ENCODE measurements at places on chromosomes 11 and 22. TPM values are rescaled to one million over a fixed set of nuclear protein-coding genes. Genes with fewer than 3 reads are reported as not detected.
A peak's percentile ranks its signal among the peaks of the same experiment; 100 is the strongest.

Gene FDXACB1
- 2.0 TPM for total RNA-seq

Gene OR52E6
- not detected for total RNA-seq

Gene MYO7A
- total RNA-seq: 0.48 TPM

Gene VSIG2
- total RNA-seq: not detected

Gene CBX7
- total RNA-seq: 2.7 TPM

- DNase-seq: no peak
These were observed 631.5 kb downstream of the METTL15 start for GRCh38 chr11:28739489-28740280.

GRCh38 chr22:31287818-31288495 is 4.3 kb downstream of the PIK3IP1 start:
- no peak for DNase-seq

DNA sequence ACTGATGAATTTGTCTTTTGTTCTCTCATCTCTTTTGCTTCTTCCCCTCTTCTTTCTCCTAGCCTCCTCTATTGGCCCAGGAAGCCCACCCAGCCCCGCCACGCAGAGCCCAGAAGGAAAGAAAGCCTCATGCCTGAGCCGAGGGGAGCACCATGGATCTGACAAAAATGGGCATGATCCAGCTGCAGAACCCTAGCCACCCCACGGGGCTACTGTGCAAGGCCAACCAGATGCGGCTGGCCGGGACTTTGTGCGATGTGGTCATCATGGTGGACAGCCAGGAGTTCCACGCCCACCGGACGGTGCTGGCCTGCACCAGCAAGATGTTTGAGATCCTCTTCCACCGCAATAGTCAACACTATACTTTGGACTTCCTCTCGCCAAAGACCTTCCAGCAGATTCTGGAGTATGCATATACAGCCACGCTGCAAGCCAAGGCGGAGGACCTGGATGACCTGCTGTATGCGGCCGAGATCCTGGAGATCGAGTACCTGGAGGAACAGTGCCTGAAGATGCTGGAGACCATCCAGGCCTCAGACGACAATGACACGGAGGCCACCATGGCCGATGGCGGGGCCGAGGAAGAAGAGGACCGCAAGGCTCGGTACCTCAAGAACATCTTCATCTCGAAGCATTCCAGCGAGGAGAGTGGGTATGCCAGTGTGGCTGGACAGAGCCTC is 3.8 kb downstream of the ZBTB16 start:
- DNase-seq: no peak

DNA sequence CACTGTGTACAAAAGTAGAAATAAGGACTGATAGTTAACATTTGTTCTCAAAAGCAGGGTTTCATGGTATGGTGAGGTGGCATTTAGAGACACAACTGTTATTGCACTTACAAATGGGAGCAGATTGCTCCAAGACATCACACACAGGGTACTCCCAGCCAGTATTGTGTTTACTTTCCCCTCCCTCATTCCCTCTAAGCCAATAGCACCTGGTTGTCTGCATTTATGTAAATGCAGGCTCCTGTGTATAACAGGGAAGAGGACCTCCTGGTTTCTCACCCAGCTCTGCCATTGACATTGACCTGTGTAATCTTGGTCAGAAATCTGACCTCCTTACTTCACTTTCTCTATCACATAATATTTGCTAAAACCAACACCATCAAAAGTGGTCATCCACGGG is 154.4 kb downstream of the NAV2 start:
- no peak for DNase-seq

DNA sequence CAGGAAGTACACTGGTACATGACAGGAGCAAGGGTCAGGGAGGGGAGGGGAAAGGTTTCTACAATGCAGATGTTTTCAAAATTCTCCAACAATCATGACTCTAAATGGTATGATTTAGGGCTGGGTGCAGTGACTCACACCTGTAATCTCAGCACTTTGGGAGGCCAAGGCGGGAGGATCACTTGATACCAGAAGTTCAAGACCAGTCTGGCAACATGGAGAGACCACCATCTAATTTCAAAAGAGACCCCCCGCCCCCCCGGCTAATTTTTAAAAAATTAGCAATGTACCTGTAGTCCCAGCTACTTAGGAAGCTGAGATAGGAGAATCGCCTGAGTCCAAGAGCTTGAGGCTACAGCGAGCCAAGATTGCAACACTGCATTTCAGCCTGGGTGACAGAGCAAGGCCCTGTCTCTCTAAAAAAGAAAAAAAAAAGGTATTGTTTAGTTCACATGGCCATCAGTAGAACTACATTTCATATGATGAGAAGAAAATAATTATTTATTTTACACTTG is 15.9 kb upstream of the OLFML1 start:
- no peak for DNase-seq

GRCh38 chr11:67272327-67273259 is 6.3 kb downstream of the GRK2 start:
- no peak for DNase-seq

DNA sequence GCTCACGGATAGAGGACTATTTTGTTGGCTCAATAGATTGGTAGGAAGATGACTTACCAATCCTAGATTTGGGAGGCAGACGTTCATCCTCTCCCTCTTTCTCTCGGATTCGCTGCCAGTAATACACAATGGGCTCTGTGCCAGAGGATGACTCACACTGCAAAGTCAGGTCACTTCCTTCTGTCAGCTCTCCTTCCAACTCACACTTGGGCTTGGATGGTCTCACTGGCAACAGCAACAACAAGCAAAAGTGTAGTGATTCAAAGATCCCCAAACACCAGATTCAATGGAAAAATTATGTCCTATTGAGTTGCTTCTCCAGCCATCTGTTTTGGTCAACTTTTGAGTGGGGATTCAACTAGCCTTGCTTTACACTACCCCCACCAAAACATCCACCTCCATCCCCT is 21.7 kb upstream of the HSPA8 start:
- peak; percentile 53 for DNase-seq

GRCh38 chr11:64122411-64123410 is 43.2 kb downstream of the MACROD1 start:
- DNase-seq: no peak

DNA sequence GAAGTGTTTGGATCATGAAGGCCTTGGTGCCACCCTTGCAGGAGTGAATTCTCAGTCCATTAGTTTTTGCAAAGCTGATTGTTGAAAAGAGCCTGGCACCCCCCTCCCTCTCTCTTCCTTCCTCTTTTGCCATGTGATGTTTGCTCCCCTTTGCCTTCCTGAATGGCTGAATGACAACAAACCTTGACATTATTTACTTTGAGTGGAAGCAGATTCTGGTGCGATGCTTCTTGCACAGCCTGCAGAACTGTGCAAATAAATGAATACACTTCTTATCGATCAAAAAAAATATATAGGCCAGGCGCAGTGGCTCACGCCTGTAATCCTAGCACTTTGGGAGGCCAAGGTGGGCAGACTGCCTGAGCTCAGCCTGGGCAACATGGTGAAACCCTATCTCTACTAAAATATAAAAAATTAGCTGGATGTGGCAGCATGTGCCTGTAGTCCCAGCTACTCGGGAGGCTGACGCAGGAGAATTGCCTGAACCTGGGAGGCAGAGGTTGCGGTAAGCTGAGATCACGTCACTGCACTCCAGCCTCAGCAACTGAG is 2.0 kb upstream of the NARS2 start:
- no peak for DNase-seq

DNA sequence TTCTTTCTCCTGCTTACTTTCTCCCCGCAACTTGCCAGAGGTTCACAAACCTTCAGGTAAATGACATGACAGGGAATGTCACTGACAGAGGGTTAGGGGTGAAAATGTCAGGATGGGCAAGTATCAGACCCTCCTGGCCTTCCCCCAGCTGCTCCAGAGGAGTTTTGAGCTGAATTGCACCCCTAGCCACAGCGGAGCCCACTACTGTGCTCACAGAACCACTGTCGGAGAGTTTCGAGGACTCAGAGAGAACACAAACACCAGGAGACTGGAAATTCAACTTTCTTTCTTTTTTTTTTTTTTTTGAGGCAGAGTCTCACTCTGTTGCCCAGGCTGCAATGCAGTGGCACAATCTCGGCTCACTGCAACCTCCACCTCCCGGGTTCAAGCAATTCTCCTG is 21.5 kb upstream of the P2RY2 start:
- DNase-seq: no peak
